ENCODE measurements at places on chromosomes 7 and 10.

DNA sequence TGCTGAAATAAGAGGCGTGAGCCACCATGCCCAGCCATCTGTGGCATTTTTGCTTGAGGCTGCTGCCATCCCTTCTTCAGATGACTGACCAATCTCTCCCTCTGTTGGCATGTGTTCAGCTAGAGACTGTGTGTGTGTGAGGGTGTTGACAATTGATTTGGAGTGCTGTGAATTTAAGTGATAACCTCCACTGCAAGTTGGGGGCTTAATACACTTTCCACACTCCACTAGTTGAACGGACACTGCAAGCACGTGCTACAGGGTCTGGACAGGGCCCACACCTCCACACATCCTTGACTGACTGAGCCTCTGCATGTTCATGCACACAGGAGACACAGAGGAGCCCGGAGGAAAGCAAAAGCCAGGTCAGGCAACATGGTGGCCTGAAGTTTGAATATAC is 51.3 kb downstream of the BRAF start:
- no peak for DNase-seq

DNA sequence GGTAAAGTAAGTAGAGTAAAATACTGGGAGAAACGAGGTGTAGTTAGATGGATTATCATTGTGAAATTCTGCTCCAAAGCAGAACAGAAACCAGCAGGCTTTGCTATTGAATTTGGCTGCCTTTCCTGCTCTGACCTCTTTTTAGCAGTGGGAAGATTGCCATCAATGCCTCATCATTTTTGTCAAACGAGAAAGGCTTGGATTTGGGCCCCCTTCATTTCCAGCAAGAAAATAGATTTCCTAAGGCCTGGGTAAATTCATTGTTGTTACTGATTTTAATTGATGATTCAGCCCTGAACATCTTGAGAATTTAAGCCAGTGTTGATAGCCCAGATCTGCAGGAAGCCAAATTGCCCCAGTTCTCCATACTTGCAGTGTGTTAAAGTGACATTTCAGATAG is 35.2 kb upstream of the ASAH2 start:
- no peak for DNase-seq

- DNase-seq = no peak
Measured at GRCh38 chr7:101494602-101495329, 132.1 kb downstream of the COL26A1 start.

DNA sequence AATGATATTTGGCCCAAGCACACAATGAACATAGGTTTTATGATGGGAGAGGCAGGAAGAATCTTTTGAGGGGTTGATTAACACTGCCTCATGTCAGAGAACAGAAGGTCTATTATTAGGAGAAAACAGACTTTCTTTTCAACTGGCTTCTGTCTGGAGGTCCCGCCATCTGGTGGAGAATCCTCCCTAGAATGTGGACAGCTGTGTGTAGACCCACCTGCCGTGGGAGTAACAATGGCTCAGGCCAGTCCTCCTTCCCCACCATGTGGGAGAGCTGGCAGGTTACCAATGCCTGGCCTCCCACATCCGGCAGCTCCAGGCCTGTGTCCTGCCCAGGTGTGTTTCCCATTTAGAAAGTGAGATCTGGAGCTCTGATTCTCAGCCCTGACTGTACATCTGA is 70.4 kb upstream of the AOAH start:
- DNase-seq = no peak

DNA sequence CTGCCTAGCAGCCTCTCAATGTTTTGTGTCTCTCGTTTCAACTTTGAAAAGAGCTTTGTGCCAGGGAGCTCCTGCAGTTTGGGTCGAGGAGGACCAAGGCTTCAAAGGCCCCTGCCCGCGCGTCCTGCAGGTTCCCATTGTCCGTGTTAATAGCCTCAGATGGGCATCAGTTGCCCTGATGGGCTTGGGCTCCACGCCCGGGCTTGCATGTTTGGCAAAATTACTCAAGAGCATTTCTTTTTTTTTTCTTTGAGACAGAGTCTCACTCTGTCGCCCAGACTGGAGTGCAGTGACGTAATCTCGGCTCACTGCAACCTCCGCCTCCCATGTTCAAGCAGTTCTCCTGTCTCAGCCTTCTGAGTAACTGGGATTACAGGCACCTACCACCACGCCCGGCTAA is 636.6 kb downstream of the SDK1 start:
- DNase-seq = no peak

DNA sequence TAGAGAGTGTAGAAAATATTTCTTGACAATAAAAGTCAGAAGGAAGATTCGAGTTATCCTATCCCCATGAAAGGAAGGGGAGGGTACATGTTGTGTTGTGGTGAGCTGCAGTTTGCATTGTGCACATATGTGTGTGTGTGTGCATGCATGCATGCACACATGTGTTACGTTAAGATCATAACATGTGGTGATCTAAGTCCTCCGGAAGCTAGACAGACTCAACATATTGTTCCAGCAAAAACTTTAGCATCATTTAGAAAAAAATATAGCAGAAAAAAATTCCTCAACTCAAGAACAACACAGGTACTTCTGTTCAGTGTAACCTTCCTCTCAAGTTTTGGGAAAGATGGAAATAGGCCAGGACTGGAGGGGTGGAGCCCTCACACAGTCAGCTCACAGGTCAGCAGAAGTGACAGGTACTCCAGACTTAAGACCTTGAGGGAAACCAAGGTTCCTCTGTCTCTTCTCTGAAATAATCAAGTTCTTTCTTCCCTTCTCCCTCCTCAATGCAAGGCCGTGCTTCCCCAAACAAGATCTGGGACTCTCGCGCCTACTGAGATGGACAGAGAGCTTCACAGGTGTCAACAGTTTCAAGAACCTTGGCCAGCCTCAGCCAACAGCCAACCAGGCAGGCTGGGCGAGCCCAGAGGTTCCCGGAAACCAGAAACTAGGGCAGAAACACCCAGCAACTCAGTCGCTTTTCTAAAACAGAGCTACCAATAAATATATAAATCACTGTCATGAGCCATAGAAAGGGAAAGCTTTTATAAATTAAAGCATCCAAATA is 205.2 kb downstream of the FAM107B start:
- no peak for DNase-seq

- DNase-seq = no peak
Measured at GRCh38 chr10:35331894-35332640, 4.2 kb upstream of the CCNY start.

- DNase-seq = no peak
Measured at GRCh38 chr7:73740771-73741170, 2.2 kb upstream of the ABHD11 start.

DNA sequence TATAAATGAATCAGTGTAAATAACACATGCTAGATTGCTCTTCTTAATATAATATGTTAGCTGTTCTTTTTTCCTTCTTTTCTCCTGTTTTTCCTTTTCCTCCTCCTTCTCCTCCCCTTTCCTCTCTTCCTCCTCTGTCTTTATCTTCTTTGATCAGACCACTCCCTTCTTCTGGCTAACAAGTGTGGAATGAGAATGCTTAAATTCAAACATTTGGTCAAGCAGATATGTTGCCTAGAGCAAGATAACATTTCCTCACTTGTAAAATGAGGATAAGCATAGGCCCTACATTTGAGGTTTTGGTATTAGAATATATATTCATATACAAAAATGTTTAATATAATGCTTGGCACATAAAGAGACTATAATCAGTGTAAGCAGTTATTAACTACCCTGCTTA is 299.1 kb downstream of the PCDH15 start:
- no peak for DNase-seq

GRCh38 chr10:9992661-9993060 is 1025.0 kb upstream of the CELF2 start:
- DNase-seq = no peak

DNA sequence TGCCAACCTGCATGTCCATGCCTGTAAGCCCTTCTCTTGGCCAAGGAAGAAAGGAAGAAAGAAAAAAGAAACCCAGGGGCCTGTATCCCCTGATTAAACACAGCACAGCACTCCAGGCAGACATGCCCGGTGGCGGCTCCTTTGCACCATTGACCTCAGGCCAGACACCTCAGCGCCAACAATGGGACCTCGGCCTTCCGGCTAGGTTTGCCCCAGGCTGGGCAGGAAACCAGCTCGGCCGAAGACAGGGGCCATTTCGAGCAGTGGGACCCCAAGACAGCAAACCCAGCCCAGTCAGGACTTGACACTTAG is 2.8 kb downstream of the HOXA10 start:
- DNase-seq = no peak

- no peak for DNase-seq
Measured at GRCh38 chr10:129778571-129778970, 185.5 kb downstream of the EBF3 start.

DNA sequence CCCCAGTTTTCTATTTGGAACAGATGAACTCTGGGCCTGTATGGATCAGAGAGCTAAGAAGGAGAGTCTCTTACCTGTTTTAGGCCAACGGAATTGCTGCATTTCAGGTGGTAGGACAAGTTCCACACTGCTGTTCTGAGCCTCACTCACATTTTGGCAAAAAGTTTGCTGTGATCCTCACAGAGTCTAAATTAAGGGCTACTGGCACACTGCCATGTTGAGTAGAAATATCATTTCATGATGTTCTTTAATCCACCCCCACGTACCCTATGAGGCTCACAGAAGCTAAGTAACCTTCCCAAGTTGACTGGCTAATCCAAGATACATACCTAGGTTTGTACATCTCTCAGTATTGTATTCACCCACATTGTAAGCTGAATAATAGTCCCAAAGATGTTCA is 447.2 kb downstream of the INHBA start:
- no peak for DNase-seq

DNA sequence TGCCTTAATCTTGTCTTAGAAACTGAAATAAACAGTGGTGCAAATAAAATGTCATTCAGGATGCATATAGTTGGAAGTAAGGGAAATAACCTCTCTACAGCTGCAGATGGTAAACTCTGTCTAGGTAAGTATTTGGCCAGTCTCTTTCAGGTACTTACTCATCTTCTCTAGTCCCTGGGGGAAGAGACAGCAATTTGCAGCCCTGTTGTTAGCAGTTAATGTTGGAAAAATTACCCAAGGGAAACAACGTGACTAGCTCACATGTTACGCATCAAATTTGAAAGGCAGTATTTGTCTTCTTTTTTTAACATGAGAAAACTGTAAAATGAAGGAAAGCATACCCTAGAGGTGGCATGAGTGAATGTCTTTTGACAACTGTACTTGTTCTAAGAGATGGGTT is 3.2 kb upstream of the HUS1 start:
- DNase-seq = no peak

- DNase-seq = no peak
Measured at GRCh38 chr7:45644237-45644636, 70.1 kb downstream of the ADCY1 start.

GRCh38 chr7:100830396-100830795 is 3.1 kb upstream of the EPHB4 start:
- peak; percentile 3 for DNase-seq

Measured in SK-N-SH (cell line).